ENCODE measurements at places on chromosomes 6 and 20.

- DNase-seq: peak; percentile 99
Observed at GRCh38 chr6:52517502-52518278, 59.2 kb downstream of the TRAM2 start.

DNA sequence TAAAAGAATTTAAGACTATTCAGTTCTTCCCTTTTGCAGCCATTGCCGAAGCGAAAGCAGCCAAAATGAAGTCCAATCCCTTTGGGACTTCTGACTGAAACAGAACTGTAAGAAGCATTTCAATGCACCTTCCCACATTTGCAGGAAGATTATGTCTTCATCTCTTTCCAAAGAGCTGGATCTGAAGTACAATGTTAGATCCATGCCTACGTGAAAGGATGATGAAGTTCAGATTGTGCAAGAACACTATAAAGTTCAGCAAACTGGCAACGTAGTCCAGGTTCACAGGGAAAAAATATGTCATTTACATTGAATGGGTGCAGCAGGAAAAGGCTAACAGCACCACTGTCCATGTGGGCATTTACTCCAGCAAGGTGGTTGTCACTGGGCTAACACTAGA is 6.0 kb upstream of the FILIP1 start:
- DNase-seq: no peak

DNA sequence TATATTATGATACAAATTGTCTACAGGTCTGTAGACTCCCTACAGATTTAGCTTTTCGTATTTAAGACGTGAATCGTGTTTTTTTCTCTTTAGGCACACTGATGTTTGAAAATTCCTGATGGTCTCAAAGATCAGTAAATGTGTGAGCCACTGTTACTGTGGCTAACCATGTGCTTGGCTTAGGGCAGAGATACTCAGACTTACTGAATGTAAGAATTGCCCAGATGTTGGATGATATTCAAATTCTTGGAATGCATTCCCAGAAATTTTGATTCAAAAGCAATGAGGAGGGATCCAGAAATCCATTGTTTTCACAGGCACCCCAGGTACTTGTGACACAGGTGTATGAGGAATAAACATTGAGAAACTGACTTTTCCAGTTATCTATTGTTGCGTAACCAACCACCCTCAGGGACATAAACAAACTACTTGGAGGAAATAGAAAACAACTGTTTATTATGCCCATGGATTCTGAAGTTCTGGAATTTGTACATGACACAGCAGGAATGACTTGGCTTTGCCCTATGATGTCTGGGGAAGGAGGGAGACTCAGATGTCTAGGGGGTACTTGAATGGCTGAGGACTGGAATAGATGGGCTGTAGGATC is 339.6 kb upstream of the CITED2 start:
- no peak for DNase-seq

DNA sequence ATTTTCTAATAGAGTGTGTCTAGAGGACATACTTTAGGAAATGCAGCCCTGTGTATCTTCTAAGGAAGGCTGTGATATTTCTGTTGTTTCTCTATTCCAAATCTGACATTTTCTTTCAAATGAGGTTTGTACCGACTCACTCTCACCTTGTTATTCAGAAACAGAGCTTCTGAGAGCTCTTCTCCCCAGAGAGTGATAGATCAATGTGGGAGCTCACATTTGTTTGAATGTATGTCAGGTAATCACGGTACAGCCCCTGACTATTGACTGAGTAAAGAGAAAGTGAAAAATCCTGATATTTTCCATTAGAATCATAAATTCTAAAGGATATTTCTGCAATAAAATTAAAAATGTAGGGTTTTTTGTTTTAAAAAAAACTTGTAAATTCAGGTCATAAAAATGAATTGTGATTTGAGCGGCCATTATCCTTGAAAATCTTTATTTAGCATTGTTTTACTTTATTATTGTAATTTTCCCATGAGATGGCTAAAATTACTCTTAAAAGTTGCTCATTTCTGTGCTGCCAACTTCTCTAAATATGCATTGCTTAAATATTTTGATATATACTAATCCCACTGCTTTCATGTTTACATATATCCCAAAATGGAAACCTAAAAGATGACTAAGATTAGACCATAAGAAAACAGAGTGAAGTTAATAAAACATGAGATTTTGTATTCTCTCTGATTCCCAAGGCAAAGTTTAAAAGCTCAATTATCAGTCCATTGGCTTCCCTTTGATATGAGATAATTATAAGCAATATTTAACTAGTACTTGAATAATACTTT is 1226.8 kb upstream of the CITED2 start:
- DNase-seq: no peak

DNA sequence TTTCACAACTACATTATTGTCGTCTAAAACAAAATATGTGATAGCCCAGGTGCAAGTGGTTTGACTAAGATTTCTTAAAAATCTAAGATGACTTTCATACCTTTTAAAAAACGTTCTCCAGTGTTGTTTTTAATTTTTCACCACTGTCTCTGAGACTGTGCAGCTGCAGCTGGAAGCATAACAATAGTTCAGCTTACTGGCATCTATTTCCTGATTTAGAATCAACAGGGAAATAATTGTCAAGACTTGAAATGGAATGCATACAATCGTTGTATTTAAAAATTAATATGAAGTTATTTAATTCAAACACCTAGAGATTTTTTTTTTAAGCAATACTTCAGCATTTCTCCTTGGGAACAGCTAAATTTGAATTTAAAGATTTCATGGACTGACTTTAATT is 982.0 kb upstream of the EPHA7 start:
- DNase-seq: no peak

Measured in HS-27A (cell line).